ENCODE measurements at places on chromosomes 5 and 9.

DNA sequence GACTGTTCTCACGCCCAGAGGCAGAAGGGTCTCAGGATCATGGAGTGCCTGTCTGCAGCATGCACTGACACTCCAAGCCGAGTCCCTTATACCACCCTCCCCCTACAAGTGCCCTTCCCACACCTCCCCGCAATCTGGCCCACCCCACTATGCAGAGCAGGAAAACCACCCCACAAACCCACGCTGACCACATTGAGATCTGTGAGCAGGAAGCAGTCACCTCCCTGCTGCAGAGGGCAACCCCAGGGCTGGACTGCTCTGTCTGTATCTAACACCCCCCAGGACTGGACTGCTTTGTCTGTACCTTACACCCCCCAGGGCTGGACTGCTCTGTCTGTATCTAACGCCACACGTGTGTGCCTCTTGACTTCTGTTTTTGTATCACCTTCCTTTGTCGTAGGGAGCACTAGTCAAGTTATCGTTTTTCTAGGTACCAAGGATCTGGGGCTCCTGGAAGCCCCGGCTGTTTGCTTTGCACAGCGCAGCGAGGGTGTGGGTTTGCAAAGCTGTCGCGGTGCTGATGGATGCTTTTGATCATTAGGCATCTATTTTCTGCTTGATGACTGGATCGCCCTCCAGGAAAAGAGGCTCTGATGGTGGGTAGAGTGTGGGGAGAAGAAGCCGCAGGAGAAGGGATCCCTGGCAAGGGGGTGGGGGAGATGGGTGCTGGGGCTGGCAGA is 21.5 kb downstream of the OLFM1 start:
- DNase-seq = no peak

- DNase-seq = no peak
Observed at GRCh38 chr5:112254303-112254702, 164.8 kb downstream of the EPB41L4A start.

- DNase-seq = no peak
Observed at GRCh38 chr5:104513121-104513602, 950.6 kb upstream of the NUDT12 start.

DNA sequence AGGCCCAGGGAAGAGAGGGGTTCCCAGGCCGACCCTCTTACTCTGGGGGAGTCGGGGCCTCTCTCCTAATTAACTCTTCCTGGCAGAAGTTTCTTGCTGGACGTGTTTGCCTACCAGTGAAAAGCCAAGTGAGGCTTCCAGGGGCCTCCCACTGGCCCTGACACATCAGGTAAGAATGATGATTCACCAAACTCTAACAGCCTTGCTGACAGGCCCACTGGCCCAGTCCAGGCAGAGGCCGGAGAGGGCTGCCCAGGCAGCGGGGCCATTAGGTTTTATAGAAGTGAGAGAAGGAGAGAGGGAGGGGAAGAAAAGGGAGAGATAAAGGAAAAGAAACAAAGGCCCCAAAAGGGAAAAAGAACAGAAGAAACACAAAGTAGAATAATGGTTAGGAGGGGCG is 50.8 kb upstream of the FOXE1 start:
- DNase-seq = no peak

DNA sequence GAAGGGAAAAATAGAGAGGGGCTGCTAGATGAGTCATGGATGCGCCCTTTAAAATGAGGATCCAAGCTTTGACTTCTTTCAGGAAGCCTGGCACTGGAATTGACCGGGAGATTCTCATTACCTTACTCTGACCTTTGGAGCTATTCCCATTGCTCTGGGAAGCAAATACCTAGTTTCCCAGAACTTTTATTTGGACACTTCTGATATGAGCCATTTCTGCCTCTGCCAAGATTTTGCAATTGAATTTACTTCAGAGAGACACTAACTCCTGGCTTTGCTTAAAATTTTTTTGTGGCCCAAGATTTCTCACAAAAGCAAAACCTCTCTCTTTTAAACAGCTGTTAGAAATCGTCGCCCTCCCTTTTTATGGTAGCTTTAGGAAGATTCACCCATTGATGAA is 15.7 kb upstream of the AGXT2 start:
- no peak for DNase-seq

DNA sequence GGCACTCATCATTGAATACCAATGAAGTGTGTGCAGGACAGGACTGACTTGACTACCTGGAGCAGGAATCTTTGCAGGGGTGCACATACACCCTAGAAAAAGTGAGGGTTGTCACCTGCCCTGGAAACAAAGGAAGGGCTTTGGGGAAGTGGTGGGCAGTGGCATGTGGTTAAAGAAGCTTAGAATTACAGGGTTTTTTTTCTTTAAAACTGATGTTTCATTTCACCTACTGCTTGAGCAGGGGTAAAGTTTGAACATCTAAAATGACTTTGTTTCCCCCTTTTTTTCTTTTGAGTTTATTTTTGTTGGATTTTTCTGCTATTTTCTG is 2.0 kb upstream of the KDM3B start:
- DNase-seq = no peak

DNA sequence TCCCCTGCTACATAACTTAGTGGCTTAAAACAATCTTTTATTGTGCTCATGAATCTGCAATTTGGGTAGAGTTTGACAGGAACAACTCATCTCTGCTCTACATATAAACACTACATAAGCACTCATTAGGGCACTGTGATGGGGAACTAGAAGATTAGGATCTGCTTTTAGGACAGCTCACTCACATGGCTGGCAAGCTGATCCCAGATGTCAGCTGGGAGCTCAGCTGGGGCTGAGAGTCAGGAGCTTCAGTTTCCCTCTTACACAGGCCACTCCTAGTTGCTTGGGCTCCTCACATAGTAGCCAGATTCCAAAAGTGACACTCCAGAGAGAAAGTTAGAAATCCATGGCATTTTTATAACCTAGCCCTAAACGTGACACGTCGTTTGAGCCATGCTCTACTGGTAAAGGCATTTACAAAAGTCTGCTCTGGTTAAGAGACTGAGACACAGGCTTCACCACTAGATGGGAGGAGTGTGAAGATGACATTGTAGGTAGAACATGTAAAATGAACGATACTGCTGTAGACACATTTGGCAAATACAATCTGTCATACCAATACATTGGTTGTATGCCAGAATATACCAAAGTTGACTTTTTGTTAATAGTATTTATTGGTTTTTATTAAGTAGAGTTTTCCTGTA is 23.6 kb downstream of the SCAI start:
- DNase-seq = no peak

- no peak for DNase-seq
Observed at GRCh38 chr5:101663543-101663942, 632.5 kb downstream of the SLCO4C1 start.

DNA sequence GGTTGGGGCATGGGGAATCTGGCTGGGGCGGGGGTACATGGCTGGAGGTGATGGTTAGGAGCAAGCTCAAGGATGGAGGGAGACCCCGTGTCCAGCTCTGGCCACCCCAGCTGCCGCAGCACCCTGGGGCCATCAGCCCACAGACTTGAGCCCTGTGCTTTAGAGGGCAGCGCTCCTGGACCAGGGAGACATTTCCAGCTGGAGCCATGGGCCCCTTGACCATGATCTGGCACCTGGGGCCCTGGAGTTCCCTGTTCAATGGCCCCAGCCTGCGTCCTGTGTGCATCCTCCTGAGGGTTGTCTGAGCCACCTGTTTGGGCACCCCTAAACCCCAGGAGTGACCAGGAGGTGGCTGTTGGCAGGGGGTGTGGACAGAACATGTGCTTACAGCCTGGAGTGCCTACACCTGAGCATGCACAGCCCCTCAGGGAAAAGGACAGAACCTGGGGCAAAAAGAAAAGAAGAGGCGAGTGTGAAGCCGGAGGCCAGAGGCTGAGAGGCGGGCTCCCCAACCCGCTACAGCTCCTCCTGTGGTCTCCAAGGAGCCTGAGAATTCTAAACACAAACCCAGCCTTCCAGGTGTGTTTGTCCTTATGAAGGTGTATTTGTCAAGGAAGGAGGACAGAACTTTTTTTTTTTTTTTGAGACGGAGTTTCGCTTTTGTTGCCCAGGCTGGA is 126.7 kb downstream of the C9orf50 start:
- DNase-seq = no peak
